ENCODE measurements at places on chromosomes 2 and 18.

DNA sequence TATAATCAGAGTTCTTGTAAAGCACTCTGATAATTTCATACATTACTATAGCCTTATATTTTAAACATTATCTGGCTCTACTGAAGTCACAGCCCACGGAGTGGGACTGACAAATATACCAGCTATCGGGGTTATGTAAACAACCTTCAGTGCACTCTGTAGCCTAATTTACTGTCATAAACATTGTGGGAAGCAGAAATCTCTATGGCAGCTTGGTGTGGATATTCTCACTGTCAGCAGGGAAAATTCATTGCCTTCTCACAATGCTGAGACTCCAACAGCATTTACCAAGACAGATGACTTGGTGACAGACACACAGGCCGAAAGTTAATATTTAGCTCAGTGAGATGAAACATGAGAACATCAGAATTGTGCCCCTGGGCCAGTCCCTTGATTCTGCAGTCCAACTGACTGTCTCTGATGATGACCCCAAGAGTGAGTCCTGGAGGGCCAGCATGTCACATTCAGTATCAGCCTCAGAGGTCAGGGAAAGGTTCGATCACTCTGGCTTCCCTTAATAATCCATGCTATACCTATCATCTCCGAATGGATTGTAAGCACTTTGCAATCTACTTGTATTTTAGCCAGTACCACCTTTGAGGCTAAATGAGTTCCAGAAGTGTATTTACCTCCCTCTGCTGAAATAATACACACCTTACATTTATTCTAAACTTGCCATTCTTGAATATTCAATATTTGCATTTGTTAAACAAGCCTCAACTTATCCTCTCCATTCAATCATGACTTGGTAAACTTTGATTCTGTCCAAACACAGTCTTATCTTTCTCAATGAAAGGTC, 146.2 kb upstream of the OSR1 start:
- no peak for DNase-seq

DNA sequence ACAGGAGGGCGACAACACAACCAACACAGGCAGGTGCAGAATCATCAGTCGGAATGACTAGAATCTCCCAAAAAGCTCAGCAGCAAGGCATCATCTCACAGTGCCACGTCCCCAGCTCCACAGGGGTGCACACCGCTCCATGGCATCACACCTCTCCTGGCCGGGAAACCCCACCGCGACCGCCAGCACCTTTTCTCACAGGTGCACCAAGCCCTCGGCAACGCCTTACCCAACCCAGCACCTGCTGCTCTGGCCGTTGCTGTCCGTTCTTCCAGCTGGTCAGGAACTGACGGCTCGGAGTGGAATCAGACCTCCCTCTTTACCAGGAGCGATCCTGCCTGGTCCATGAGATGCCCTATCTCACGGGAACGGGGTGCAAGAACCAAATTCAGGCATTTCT, 61.3 kb downstream of the ZNF516 start:
- no peak for DNase-seq

GRCh38 chr2:82665691-82666090, 1793.4 kb downstream of the SUCLG1 start:
- DNase-seq = no peak

GRCh38 chr2:223727562-223727961, 109.8 kb downstream of the AP1S3 start:
- DNase-seq = peak; percentile 8

- DNase-seq = no peak
Observed at GRCh38 chr2:12046641-12047040, 300.2 kb downstream of the LPIN1 start.

DNA sequence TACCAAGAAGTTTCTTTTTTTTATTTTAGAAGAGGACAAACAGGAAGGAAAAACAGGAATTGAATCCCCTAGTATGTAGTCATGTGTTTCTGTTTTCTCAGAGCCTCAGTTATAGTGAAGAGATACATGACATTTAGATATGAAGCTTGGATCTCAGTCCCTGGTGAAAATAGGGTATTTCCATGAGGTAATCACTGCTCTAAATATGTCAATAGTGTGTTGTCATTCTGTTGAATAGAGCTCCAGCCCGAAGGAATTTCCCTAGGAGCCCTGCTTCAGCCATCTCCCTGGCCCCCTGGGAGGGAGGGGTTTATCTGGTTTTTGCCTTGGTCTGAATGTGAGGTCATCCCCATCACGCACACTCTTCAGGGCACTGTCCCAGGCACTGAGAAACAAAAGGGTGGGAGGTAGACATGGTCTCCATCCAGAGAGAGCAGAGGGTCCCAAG, 47.1 kb upstream of the REL start:
- no peak for DNase-seq

DNA sequence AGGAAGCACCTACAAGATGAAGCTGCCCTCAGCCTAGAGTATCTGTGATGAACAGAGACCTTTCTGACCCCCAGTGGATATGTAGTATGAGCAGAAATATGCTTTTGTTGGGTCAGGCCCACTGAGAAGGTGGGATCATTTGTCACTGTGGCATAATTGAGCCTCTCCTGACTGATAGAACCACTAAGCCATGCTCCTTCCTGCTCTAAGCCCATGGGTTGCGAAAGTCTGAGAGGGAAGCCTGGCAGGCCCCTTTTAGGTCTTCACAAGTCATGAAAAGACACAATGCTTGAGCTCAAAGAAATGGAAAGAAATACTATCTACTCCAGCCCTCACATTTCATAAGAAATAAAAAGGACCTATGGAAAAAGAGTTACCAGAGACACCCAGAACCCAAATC, 127.7 kb downstream of the TNS1 start:
- DNase-seq = no peak

GRCh38 chr2:165582409-165582808, 112.9 kb downstream of the CSRNP3 start:
- DNase-seq = no peak

DNA sequence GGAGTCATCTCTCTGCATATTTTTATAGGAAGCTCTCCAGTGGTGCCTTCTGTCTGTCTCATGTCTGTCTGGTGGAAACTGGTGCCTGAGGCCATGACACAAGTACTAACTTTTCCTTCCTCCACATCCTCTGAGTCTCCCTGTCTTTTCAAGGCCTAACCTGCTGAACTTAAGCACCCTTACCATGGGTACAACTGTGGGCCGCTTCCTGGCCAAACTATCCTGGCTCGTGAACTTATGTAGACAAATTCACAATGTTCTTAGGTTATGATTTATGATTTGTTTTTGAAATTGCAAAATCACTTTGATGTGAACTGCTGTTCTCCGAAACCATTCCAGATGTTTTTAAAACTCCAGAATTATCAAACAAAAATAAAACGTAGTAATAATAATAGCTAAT, 804.5 kb upstream of the POU3F3 start:
- DNase-seq = no peak

GRCh38 chr2:100972452-100972851, 29.6 kb upstream of the RPL31 start:
- DNase-seq = no peak

GRCh38 chr2:182729710-182730339, 13.8 kb downstream of the DNAJC10 start:
- no peak for DNase-seq

DNA sequence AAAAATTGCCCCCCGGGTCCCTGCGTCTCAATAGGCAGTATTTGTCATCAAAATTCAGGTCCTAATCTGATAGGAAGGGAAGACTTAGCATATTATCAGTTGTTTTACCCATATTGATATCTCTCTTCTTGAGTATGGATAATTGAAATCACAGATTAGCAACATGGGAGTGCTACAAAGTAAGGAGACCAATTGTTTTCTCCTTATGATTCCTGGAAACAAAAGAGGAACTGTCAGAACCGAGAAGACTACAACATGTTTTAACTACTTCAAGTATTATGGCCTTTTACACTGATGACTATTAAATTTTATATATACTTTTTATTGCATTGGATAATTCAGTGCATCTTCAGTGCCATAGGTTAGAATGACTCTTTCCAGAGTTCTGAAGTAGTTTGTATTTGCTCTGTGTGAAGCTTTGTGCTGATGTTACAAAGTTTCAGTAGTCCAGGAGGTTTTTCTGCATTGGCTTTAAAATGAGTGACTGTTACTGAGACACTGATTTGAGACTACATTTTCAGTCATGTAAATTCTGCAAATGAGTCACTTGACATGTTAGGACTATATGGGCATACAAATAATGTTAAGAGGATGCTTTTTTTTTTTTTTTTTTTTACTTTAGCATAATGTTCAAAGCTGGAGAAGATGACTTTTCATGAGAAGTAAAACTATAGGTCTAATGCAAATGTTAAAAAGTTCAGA, 19.7 kb upstream of the TLK1 start:
- no peak for DNase-seq

DNA sequence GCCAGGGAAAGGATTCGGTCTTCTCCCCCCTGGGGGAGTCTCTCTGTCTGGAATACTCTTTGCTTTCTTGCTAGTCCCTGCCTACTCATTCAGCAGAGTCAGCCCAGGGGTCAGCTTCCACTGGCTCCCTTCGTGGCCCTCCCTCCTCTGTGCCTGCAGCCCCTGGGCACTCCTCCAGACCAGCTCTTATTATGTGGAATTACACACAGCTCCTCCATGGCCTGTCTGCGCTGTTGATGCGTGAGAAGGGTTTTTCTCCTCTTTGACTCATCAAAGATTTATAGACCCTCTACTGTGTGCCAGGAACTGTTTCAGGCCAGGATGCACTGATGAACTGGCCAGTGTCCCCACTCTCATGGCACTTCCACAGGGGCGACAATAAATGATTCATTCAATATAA, 44.4 kb downstream of the ST8SIA5 start:
- DNase-seq = no peak

DNA sequence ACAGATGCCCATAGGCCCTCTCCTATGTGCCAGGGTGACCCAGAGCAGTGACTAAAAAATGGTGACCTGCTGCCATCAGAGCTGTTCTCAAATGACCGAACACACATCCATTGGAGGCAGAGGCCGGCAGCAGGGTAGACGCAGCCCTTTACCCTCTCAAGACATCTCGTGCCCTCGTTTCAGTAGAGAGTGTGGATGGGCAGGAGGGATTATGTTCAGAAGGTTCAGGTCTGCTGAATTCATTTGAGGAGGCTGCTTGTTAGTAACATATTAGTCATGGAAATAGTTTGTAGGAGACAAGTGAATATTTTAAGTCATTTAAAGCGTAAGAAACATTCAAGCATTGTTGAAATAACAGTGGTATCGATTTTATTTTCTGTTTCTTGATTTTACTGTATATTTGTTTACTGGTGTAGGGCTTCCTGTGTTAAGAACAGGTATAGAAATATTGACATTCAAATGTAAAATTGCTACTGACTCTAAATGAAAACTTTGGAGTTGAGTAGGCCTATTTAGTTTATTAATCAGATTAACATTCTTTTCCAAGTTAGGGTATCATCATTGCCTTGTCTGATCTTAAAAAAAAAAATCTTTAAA, 82.6 kb downstream of the ZNF532 start:
- no peak for DNase-seq

DNA sequence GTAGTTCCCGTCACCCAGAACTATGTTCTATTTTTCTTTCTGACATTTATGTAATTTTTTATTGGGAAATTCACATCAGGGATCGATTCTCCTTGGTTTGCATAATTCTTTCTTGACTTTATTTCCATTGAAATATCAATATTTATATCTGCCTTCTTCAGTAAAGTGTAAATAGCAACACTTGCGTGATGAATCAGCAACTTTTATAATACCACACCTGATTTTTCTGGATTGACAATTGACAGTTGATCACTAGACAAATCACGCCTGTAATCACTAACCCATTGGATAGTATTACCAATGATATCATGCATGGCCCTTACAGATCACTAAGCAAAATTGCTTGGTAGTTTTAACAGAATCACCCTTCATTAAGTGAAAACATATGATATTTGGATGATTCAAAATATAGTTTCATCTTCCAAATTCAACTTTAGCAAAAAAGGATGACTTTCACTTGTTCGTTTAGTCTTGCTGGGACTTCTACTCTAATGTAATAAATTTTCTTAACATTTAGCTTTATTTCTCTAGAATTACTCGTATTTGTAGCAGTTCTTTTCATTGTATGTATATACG, 139.0 kb upstream of the RASGRP3 start:
- DNase-seq = no peak

- DNase-seq = no peak
Observed at GRCh38 chr2:14567561-14567960, 65.0 kb upstream of the LRATD1 start.

GRCh38 chr18:43007365-43007764, 108.1 kb downstream of the RIT2 start:
- no peak for DNase-seq

- no peak for DNase-seq
Observed at GRCh38 chr2:42622943-42623676, 54.7 kb downstream of the MTA3 start.

DNA sequence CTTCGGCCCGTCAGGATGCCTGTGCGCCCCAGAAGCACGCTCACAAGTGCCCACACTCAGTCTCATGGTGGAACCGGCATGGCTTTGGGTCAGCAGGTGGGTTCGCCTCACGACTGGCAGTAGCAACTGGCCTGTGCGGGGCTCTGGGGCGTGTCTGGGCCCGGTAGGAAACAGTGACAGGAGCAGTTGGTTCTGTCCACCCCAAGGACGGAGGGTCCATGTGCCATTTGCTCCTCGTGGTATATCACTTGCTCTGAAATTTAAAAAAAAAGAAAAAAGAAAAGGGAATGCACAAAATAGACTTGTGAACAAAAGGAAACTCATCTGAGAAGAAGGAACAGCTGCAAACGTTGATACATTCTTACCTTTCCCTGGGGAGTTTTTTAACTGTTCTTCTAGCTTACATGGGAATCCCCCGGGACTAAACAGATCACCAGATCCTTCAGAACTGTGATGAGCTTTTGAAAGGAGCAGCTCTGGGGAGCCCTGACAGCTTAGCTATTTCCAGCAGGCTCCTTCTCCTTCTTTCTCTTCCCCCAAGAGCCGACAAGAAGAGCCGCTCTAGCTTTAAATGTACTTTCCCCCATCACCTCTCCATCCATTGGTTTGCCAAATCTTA, 42.8 kb downstream of the TRAPPC12 start:
- DNase-seq = no peak

DNA sequence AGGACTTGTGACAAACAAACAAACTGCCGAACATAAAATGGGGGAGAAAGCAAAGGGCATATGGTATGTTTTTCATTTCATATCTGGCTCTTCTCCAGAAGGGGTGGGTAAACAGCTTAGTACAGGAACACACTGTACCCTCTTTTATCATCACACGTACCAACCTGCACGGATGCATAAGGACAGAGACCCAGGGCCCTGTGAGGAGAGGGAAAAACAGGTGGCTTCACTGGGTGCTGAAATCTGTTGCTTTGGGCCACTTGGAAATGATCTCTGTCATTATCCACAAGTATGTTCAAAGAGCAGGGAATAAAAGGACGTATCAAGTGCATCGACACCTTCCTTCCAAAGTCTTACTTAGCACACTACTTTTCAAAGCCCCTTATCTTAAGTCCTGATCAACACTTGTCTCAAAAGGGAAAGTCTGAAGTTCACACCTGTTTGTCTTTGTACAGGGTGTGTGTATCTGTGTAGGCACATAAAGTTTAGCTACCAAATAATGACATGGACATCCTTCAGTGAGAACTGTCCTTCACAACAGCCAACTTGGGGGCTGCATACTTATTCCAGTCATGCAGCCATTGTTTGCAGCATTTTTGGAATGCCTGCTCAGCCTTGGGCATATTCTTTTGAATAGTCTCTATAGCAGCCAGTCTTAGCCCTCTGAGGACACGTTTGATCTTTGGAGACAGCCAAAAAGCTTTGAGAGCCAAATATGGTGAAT, 60.6 kb downstream of the IRS1 start:
- DNase-seq = no peak

Measured in stimulated activated CD8-positive, alpha-beta memory T cell treated with anti-CD3 and anti-CD28 coated beads, Interleukin-7, amount 100 ng/mL, for 4 hours (primary cell).